ENCODE measurements at places on chromosomes 4 and X. TPM values are rescaled to one million over a fixed set of nuclear protein-coding genes. Genes with fewer than 3 reads are reported as not detected.

- H3K36me3 ChIP-seq = no peaks in the 10 kb centered on the region
- no peaks in the 10 kb centered on the region for H3K27me3 ChIP-seq
- no peak for DNase-seq
- no peak overlapping the region for H3K4me3 ChIP-seq
- no peak overlapping the region for H3K27ac ChIP-seq
- H3K4me1 ChIP-seq = no peaks in the 10 kb centered on the region
Observed at GRCh38 chr4:89727238-89727637, 109.7 kb downstream of the SNCA start.

GRCh38 chr4:73868206-73869129 is 725 bp upstream of the CXCL1 start:
- no peaks in the 10 kb centered on the region for H3K27me3 ChIP-seq
- no peak for DNase-seq
- peak overlapping the region; percentile 49 for H3K27ac ChIP-seq
- H3K4me1 ChIP-seq = peaks cover 20% of the 10 kb centered on the region

- DNase-seq = no peak
- H3K27me3 ChIP-seq = no peaks in the 10 kb centered on the region
- H3K4me1 ChIP-seq = no peaks in the 10 kb centered on the region
Observed at GRCh38 chr4:189533603-189534002, 407.1 kb upstream of the FRG1 start.

GRCh38 chr4:26451597-26451996 is 38.7 kb downstream of the CCKAR start:
- no peaks in the 10 kb centered on the region for H3K36me3 ChIP-seq
- DNase-seq = no peak
- no peak overlapping the region for H3K4me3 ChIP-seq
- no peak overlapping the region for H3K27ac ChIP-seq
- H3K4me1 ChIP-seq = no peaks in the 10 kb centered on the region
- H3K27me3 ChIP-seq = no peaks in the 10 kb centered on the region

GRCh38 chr4:185682236-185682635 is 129.8 kb downstream of the SORBS2 start:
- no peaks in the 10 kb centered on the region for H3K27me3 ChIP-seq
- H3K36me3 ChIP-seq = peaks cover 10% of the 10 kb centered on the region
- no peak for DNase-seq
- H3K27ac ChIP-seq = peak overlapping the region; percentile 79

ZXDA gene
- total RNA-seq = 5.1 TPM

SPIN2B gene
- total RNA-seq = 5.7 TPM

ARMCX4 gene
- total RNA-seq = 5.9 TPM

Data from right atrium auricular region (tissue), 2 donors.